ENCODE measurements at places on chromosomes 7 and 10.

- DNase-seq, result no peak
Observed at GRCh38 chr10:93478873-93479272, 3.3 kb downstream of the MYOF start.

DNA sequence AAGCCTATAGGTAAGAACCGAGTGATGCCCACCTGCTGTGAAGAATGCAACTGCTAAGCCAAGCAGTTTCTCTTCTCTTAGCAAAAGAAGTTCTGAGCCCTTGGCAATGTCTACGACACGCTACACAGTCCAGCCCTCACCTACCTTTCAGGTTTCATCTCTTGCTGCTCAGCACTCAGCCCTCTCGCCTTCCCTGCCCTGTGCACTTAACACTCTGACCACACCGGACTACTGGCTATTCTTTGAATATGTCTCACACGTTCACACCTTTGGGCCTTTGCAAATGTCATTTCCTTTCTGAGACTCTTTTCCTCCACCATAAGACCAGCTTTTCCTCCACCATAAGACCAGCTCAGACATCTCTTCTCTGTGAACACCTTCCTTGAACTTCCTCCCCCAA lies 67.0 kb upstream of the ITGB1 start:
- no peak for DNase-seq

GRCh38 chr7:134073276-134073675 lies 53.9 kb upstream of the LRGUK start:
- DNase-seq, result no peak

- no peak for DNase-seq
Observed at GRCh38 chr7:98641646-98642500, 24.8 kb downstream of the NPTX2 start.

GRCh38 chr10:133455196-133455595 lies 1.5 kb downstream of the SCART1 start:
- no peak for DNase-seq

DNA sequence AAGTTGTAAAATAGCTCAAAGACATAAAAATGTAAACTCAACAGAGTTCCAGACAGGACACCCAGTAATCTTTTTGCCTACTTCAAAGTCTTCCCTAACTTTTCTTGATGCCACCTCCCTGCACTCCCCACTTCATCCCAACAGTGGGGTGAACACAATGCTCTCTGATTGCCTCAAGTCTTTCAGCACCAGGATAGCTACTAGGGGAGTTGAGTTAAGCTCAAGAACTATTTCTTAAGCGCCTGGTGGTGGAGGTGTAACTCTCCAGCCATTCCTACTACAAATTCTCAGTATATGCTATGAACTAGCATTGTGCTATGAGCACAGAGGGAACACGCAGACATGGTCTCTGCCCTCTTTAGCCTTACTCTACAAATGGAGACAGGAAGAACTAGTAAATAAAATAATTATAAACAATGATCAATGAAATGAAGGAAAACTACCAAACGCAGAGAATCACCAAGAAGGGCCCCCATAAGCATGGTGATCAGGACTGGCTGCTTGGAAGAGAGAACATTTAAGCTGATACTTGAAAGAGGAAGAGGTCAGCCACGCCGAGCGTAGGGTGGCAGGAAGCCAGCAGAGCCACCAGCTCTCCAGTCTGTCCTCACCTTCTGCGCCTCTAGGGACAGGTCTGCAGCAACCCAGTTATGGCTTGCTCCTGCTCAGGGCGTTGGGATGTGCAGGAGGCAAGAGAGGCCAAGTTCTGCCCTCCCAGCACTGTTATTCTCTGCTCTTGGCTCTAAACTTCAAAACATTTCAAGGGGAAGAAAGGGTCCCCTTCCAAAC lies 16.7 kb upstream of the FRA10AC1 start:
- DNase-seq, result no peak

DNA sequence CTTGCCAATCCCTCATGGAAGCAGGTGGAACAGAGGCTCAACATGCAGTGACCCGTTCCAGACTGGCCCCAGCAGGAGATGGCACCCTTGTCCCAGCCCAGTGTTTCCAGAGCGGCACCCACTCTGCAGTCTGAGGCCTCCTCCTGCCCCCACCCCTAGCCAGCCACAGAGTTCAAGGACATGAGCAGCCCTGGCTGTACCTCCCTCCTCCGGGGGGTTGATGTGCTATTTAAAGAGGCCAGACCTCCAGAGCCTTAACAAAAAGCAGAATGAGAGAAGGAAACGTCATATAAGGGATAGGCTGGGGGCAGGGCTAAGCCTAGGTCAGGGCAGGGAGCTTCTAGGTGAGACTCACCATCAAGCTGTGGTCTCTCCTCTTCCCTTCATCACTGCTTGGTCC lies 115.7 kb upstream of the NANOS1 start:
- DNase-seq, result no peak

GRCh38 chr7:116815041-116815440 lies 47.3 kb upstream of the CAPZA2 start:
- no peak for DNase-seq

- DNase-seq, result no peak
Observed at GRCh38 chr7:120041798-120042197, 231.2 kb upstream of the KCND2 start.

DNA sequence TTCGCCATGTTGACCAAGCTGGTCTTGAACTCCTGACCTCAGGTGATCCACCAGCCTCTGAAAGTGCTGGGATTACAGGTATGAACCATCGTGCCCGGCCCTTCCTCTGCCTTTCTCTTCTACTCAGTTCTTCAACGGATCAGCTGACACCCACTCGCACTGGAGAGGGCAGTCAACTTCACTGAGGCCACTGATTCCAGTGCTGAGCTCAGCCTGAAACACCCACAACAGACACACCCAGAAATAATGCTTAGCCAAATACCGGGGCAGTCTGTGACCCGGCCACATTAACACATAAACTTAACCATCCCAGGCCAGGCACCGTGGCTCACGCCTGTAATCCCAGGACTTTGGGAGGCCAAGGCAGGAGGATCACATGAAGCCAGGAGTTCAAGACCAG lies 119.3 kb upstream of the CHST15 start:
- no peak for DNase-seq

GRCh38 chr10:70258216-70258615 lies 25.0 kb upstream of the PPA1 start:
- no peak for DNase-seq

GRCh38 chr10:44068716-44069482 lies 316.0 kb downstream of the CXCL12 start:
- no peak for DNase-seq
